ENCODE measurements at places on chromosomes 16 and 17. TPM values are rescaled to one million over a fixed set of nuclear protein-coding genes. Genes with fewer than 3 reads are reported as not detected.

Gene OR1E2
- not detected for polyA plus RNA-seq

Gene NPB
- not detected for polyA plus RNA-seq

Gene ETV4
- not detected for polyA plus RNA-seq

Gene GRAP
- polyA plus RNA-seq = 123 TPM

Gene MC1R
- polyA plus RNA-seq = 0.93 TPM

Gene UNC13D
- 42.0 TPM for polyA plus RNA-seq

Gene PLLP
- polyA plus RNA-seq = 1.1 TPM

Gene CACNG4
- not detected for polyA plus RNA-seq

Gene ICAM2
- polyA plus RNA-seq = 183 TPM

Gene B9D1
- 5.0 TPM for polyA plus RNA-seq

Gene DYNLRB2
- polyA plus RNA-seq = not detected

Gene KCNH4
- not detected for polyA plus RNA-seq

Data from IgD-negative memory B cell (primary cell).